ENCODE measurements at places on chromosomes 5 and 9.

DNA sequence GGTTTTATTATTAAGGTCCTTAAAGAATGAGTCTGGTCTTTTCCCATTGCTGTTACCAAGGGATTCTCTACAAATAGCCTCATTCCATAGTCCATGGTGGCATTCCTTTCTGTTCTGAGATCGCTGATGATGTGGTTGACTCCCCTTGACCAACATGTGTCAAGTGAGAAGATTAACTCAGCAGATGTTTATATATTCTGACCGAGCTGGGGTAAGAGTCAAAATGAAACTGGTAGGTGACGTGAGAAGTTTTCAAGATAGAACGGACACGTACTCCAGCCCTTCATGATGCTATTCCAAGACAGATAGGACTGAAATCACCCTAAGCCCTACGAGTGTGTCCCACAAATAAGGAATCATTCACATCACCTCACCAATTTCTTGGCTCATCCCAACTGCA, 155.5 kb upstream of the WWC1 start:
- DNase-seq: no peak

DNA sequence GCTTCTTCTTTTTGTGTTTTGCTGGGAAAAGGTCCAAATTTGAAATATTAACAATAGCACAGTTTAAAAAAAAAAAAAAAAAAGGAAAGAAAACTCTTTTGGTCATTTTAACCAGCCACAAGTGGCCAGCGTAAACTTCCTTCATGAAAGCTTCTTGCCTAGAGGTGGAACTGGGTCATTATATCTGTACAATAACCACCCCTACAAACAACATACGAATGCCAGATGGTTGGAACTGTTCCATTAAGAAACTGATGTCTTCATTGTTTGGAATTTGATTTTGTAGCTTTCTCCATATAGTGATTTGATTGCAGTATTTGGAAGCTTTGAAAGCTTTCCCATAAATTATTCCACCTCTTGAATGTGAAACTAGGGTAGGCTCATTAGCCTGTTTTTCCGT, 18.3 kb upstream of the LPAR1 start:
- DNase-seq: no peak

DNA sequence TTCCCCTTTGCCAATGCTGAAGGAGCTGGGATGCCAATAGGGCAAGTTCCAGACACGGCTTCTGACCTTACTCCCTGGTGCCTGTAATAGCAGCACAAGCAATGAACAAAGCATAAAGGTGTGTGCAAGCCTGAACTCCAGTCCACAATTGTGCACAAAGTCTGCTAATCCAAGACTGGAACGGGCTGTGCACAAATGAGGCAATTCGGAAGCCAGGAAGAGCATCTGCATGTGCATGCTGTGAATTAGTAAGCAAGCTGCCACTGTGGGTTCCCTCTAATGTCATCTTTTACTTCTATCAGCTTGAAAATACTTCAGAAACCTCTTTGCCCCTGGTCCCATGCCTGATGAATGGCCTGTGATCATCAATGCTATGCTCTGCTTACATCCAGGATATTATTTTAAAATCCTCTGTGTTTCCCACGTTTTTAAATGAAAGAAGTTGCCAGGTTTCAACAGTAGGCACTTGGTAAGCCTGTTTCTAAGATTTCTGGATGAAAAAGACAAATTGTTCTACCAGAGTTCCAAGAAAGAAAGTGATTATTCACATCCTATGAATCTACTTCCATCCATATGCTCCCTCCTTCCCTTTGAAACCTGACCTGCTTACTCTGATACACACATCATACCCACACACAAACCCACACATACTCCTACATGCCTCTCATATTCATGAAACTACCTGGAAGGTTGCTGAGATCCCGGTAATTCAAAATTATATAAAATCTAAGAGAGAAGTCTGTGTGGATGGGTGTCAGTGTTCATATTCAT, 165.7 kb downstream of the KCTD16 start:
- DNase-seq: no peak

DNA sequence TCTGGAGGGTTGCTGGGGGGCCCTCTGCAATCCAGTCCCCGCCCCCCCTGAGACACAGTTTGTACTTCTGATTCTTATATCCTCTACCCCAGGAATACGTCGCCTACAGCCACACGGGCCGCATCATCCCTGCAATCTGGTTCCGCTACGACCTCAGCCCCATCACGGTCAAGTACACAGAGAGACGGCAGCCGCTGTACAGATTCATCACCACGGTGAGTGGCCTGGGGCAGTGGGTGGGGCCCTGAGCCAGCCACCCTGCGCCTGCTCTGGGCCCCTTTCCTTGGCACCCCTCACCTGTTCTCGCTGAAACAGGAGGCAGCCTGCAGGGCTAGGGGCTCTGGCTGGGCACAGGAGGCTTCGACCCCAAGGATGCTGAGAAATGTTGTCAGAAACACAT, 24.1 kb upstream of the RPL26L1 start:
- DNase-seq: no peak

DNA sequence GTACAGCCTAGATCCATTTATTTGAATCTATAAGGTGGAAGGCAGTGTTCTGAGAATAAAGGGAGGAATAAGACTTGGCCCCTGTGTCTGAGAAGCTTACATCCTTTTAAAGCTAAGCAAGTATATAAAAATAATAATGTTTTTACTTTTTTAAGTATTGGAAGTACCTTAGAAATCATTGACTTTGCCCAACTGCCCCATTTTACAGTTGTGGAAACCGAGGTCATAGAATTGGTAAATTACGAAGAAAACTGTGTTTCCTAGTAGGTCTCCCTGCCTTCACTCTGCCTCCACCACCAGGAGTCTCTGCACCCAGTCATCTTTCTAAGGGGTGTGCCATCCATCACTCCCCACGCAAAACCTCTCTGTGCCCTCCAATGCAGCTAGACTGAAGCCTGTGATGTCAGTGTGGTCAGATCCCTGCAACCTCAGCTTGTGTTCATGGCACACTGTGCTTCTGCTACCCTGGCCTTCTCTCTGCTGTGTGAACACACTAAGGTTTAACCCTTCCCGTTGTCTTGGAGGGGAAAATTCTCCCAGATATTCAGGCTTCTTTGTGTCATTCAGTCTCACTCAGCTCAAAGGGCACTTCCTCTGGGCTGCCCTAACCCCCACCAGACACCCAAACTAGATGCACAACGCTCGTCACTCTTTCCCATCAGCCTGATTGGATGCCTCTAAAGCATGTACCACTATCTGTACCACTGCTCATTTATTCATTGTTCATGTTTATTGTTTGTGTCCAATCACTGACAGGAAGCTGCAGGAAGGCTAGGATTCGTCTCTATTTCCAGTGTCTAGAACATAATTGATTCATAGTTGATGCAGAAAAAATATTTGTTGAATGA, 18.2 kb downstream of the ADRB2 start:
- no peak for DNase-seq

DNA sequence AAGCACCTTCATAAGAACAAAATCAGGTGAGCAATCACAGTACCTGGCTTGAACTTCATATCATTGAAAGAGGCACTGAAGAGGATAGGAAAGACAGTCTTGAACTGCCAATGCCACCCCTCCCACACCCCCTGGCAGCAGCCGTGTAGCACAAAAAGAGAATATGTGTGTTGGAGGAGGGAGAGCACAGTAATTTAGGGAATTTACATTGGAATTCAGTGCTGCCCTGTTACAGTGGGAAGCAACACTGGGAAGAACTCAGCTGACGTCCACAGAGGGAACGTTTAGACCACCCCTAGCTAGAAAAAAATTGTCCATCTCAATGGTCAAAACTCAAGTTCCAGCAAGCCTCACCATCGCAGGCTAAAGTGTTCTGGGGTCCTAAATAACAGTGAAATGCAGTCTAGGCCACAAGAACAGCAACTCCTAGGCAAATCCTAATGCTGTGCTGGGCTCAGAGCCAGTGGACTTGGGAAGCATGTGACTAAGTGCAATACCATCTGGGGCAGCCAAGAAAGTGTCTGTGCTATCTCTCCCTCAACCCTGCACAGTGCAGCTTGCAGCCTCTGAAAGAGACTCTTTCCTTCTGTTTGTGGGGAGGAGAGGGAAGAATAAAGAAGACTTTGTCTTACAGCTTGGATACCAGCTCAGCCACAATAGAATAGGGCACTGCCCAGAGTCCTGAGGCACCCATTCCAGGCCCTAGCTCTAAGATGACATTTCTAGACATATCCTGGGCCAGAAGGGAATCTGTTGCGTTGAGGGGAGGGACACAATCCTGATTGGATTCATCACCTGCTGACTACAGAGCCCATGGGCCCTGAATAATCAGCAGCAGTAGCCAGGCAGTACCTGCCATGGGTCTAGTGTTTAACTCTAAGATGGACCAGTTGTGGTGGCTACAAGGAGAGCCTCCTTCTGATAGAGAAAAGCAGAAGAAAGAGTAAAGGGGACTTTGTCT, 62.1 kb upstream of the VLDLR start:
- DNase-seq: peak; percentile 80

GRCh38 chr9:127569886-127570401, 42.1 kb upstream of the STXBP1 start:
- DNase-seq: no peak

- DNase-seq: no peak
Measured at GRCh38 chr9:137216188-137216965, 5.7 kb downstream of the RNF208 start.

DNA sequence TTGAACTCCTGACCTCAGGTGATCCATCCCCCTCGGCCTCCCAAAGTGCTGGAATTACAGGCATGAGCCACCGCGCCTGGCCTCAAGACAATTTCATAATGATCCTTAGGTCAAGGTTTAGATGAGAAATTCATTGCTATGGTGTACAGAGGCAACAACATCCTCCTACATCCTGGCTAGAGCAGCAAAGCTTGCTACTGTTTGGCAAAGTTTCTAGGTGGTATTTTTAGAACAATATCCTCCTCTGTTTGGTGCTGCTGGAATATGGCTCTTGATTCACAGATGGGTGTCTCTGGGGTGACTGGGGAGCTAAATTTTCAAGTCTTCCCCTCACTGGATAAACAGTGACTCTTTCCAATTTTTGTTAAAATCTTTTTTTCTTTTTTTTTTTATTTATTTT, 30.6 kb downstream of the CRHBP start:
- DNase-seq: no peak

DNA sequence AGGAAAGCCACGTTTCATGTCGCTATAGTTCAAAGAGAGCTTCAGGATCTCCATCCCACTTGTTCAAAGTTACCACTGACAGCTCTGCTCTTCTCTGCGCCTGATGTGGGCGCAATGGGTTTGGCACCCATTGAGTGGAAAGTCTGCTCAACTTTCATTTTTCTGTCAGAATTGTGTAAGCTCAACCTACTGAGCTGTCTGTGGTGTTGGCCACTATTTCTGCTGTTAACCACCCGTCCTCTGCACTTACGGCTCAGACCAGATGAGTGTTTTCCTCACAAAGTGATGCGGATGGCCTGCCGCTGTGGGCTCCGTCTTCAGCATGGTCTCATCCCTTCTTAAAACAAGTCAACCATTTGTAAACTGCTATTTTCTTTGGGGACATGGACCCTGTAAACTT, 131.2 kb downstream of the WNK2 start:
- DNase-seq: no peak

DNA sequence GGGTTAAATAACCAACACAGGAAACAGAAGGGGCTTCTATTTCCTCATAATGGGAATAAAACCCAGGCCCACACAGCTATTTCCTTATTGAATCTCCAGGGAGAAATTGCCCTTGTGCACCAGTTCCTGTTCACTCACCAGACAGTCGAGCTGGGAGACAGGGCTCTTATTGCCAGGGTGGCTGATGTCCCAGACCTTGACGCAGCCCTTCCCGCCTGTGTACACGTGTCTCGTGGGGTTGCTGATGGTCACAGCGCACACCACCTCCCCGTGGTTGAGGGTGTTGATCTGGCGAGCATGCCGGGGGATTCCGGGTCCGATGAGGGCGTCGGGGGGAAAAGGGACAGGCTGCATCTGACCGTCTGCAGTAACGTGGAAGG, 96.5 kb downstream of the TLE1 start:
- no peak for DNase-seq

DNA sequence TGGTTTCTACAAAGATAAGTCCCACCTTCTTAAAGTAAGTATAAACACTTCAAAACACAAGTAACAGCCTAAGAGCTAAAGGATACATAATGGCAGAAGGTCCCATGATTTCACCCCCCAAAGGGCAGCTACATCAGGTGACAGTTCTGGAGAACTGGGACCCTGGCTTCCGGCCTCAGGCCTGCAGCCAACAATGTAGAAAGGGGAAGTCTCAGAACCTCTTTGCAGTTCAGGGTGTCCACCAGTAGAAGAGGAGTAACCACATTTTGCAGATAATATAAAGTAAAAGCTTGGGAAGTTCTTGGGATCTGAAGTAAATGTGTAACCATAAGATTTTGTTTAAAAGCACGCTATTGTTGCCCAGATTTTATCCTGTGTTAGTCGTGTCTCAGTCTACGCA, 267.4 kb upstream of the VLDLR start:
- no peak for DNase-seq

DNA sequence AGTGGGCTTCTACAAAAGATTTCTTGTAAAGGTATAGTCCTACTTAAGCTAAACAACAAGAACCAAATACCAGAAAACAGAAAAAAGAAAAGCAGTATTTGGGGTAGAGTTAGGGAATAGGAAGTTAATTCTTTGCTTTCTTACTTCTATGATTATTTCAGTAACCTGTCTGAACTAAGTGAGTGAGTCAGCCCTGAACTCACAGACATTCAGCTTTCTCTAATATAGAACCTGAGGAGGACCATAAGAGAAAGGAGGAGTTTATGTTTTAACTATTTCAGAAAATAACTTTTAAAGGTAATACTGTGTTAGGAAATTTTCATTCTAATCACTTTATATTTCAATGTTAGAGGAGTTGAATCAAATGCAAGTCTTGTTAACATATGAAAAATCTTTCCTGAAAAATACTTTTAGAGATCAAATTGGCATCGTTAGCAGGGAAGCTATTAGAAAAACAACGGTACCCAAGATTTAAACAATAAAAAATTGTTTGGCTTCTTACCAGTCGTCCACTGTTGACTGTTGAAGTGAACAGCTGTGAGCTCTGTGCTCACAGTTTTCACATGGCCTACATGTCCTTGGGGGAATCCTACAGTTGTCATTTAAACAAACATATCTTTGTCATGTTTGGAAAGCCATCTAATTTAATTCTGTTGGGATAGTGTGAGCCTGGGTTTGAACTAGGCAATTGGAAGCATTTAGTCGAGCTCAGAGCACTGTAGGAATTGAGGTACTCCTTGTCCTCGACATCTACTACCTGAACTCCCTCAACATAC, 19.9 kb upstream of the ZFAND5 start:
- no peak for DNase-seq

DNA sequence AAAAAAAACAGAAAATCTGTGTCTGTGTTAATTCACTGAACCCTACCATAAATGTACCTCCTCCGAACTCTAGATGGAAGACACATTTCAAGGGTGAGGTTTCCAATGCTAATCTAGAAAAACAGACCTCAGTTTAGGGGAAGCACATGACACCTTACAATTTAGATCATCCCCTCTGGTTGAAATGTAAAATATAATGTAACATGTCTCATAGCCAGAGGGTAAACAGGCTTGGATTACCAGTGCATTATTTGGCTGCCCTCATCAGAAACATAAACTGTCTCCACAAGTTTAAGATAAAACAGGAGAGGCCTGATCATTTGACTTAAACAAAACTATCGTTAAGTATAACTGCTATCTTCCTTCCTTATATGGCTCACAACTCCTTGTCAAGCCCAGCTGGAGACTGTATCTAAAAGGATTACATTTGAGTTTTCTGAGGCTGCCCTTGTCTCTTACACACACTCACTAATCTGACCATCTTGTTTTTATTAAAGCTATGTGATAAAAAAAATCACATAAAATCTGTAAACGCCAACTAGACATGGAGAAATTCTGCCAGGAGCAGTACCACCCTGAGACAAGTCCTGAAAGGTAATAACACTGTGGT, 105.7 kb downstream of the LURAP1L start:
- DNase-seq: no peak
